Chondrocyte (in vitro differentiated cells): ENCODE measurements at places on chromosomes 5 and 9.

DNA sequence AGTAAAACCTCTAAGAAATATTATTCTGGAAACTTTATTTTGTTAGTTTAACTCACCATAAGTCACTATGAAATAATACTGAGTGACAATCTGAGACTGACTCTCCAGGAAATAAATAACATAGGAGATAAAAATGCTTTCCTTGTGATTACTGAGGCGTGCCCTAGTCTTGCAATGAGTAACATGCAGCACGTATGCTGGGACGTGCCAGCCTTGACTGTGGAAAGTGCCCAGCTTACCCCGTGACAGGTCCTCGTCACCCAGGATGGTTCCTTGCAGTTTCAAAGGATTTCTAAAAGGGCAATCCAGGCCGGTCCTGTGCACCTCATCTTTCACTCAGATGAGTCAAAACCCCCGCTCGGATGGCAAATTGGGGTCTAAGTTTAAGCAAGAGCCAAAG, 720.8 kb upstream of the ADAMTS16 start:
- DNase-seq = no peak

DNA sequence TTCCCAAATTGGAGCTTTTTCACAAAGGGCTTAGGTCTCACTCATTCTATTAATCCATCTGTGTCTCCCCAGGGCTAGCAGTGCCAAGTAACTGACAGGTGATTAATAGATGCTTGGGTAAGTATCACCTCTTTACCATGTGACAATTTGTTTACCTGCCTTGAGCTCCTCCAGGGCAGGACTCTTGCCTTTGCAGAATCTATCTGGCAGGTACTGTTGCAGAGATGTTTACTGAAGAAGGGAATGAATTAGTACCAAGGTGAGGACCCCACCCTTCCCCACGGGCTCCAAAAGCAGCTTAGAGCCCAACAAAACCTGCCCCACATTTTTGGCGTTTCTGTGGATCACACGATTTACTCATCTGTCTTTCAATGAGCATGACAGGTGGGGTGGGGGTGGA, 698 bp upstream of the TGFBI start:
- DNase-seq = no peak

DNA sequence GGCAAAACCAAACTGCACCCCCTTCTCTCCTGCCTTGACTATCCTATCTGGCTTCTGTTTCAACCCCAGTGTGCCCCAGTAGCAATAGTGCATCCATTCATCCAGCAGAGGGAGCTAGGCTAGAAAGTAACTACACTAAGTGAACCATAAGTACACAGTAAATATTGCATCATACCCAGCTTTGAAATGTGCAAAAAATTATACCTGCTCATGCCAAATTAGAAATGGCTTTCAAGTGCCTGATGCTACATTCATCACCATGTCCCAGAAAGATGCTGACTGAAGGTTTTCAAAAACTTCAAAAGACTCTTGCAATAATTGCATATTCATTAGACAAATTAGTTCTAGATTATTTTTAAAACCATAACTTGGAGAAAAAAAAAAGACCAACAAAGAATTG, 153.5 kb downstream of the PRELID2 start:
- no peak for DNase-seq

- no peak for DNase-seq
These were observed 188.2 kb downstream of the CRB2 start for GRCh38 chr9:123544007-123544827.

- DNase-seq = no peak
These were observed 11.4 kb downstream of the TTC1 start for GRCh38 chr5:160020266-160020770.

- DNase-seq = no peak
These were observed 10.9 kb downstream of the LHX2 start for GRCh38 chr9:124022201-124023121.

DNA sequence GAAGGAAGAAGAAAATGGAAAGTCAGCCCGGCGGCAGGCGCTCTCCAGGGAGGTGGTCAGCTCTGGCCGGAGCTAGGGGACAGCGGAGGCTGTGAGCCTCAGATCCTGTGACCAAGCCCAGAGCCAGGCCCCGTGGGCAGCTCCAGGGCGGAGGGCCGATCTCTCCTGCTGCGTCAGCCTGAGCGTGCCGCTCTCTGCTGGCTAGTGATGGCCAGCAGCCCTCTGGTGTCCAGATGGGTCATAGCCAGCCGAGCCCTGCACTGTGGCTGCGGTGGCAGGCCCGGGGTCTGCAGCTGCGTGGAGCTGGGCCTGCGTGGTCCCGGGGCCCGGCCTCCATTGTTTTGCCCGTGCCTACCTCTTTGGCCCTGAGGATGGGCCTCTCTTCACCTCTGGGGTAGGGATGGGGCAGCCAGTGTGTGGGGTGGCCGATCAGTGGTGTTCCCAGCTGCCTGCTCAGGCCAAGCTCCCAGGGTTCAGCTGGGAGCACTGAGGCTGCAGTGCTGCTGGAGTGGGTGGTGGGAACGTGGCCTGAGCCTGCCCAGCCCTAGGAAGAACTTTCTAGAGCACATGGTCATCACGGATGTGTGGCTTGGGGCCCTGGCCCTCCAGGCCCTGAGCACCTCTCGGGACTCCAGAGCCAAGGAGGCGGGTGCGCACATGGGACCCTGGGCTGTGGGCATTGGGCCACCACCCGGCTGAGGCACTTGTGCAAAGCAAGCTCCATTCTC, 17.1 kb upstream of the NRARP start:
- no peak for DNase-seq

GRCh38 chr5:122697191-122697590, 77.7 kb upstream of the SNX2 start:
- no peak for DNase-seq

DNA sequence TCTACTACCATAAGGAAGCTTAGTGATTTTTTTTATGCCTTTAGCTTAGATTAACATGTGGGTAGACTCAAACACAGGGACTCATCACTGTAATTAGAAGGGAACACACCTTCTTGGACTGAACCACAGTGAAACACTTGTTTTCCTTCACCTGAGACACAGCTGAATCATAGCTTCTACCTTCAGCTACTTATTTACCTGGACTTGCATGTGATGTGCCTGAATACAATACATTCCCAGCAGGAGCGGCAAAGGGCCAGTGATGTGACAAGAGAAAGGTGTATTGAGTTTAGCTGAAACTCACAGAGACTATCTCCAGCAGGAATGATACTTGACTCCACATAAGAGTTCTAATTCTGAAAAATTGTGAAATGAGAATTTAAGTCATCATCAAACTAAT, 37.8 kb downstream of the GRAMD2B start:
- no peak for DNase-seq

DNA sequence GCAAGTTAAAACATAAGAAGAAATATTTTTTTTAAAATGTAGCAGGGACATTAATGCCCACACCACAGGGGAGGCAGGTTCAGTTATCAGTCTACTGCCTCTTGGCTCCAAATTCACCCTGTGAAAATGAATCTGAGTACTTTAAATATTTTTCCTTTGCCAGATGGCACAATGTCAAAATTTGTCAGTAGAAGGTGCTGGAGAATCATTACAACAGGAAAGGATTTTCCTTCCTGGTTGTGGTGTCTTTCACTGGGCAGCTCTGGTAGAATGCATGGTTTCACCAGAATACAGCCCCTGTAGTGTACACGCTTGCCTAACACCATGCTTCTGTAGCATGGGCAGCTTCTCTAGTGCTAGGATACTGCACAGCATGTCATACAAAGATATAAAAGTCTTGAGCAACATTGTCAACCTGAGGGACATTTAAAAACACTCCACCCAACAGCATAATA, 9.7 kb upstream of the SREK1 start:
- DNase-seq = no peak

DNA sequence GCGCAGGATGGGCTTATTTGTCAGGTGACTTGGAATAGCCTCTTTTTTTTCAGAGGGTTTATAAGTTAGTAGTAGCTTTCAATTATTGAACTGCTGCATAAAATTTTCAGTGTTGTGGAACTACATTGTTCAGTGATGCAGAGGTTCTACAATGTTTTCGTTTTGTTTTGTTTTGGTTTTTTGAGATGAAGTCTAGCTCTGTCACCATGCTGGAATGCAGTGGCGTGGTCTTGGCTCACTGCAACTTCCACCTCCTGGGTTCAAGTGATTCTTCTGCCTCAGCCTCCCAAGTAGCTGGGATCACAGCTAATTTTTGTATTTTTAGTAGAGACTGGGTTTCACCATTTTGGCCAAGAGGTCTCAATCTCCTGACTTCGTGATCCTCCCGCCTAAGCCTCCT, 22.0 kb downstream of the NUP188 start:
- no peak for DNase-seq

DNA sequence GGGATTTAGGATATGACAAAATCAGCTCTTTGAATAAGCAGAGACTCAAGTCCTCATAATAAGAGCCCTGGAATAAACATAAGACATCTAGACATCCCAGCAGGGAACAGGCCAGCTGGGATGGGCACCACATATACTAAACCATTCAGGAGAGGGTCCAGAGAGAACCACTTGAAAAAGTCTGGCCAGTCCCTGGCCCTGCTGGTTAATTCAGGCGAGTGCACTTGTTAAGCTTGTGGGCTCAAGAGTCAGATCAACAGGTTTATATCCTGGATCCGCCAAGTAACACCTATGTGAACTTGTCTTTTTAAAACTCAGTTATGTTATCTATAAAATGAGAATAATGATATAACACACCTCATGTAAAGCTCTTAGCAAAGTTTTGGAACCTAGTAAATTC, 63.3 kb downstream of the CAVIN4 start:
- DNase-seq = no peak

- DNase-seq = peak; percentile 77
These were observed 53.7 kb upstream of the IER5L start for GRCh38 chr9:129231759-129232158.

DNA sequence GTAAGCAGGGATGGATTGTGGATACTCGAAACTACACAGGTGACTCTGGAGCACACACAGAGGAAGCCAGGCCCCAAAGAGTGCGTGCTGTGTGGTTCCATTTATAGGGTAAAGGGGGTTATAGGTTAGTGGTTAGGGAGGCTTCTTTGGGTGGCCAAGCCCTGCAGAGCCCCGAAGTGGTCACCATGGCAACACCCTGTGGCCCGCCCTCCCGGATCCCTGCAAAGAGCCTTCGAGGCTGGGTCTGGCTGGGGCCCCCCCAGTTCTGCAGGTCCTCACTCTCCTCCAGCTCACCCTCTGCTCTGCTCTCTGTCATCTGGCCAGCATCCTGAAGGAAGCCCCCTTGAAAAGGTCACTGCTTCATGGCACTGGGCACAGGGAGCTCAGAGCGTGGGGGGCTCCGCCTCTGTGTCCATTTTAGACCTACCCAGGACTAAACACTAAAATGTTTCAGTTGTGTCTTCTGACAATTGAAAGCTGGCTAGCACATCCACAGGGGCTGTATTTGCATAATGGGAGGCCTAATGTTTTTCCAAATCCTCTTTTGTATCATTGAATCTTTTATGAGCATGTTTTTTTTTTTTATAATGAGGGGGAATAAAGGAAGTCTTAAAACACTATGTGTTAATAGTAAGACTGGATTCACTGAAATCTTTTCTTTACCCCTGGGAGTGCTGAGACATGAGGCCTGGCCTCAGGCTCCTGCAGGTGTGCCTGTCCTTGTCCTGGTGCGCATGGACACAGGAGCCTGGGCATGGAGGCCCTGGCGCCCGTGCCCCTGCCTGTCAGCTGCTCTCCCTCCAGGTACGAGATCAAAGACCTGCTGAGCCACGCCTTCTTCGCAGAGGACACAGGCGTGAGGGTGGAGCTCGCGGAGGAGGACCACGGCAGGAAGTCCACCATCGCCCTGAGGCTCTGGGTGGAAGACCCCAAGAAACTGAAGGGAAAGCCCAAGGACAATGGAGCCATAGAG, 55.3 kb downstream of the WNK2 start:
- no peak for DNase-seq
